COR-L47 (cell line): ENCODE measurements at places on chromosomes 12 and 14.

- no peak for DNase-seq
Observed at GRCh38 chr12:95805864-95806671, 15.5 kb upstream of the NTN4 start.

DNA sequence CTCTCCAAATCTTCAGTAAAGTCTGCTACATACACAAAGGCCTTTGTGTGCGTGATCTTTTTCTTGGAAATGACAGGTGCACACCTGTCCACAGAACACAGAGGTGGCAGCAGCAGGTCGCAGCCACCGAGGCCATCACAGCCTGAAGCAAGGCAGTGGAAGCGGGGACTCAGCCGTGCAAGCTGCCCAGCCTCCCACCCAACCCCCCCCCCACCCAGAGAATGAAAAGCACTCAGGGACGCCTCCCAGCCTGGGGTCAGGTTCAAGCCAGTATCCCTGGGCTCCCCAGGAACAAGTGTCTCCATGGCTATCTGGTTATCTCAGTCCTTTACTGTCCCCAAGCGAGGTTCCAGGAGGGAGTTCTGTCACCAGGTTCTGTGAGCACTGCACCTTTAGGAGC lies 31.2 kb upstream of the TSPAN9 start:
- no peak for DNase-seq

- peak; percentile 70 for DNase-seq
Observed at GRCh38 chr14:75198291-75198933, 22.0 kb upstream of the TMED10 start.

DNA sequence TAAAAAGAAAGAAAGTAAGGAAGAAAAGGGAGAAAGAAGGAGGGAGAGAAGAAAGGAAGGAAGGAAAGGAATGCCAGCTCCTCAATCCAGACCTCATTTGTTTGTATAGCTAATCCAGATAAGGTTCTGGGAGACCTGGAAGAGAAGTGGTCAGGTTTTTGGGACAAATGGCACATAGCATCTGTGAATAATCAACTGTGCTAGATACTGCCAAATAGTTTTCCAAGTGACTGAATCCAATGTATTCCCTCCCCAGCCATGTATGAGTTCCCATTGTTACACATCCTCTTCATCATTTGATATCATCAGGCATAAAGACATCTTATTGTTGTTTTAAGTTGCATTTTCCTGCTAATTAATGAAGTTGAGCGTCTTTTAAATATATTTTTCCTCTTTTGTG lies 18.6 kb upstream of the PTGR2 start:
- no peak for DNase-seq

DNA sequence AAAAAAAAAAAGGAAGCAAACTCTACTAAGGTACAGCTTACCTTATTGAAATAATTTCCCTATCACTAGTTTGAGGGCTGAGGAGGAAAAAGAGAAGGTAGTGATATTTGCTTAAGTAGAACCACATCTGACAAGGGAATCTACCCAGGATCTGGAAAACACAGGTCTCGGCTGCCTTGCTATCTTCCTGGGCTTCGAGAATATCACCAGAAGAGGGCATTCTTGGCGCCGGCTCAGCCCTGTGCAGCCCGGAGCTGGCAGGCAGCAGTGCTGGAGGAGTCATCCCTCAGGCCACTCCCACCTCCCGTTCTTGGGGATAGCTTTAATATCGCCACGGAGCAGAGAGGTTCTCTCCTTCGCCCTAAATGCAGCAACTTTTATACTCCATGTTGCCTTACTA lies 1181.2 kb downstream of the VRK1 start:
- DNase-seq: peak; percentile 93

- DNase-seq: no peak
Observed at GRCh38 chr12:11524446-11524845, 125.0 kb upstream of the ETV6 start.

- no peak for DNase-seq
Observed at GRCh38 chr12:67594888-67595287, 53.7 kb upstream of the DYRK2 start.

DNA sequence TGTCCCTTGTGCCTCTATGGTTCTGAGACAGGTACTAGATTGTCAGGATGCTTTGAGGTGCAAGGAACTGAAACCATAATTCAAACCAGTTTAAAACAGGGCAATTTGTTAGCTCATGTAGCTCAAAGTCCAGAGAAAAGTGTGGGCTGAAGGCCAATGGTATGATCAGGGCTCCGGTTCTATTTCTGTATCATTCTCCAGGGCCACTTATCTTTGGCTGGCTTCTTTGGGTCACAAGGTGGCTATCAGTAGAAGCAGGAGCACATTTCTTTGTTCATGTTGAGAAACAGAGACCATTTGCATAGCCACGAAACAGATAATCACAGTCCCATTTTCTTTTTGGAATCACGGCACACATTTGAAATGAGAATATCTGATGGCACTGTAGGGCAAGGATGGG lies 294.9 kb downstream of the ETNK1 start:
- DNase-seq: no peak

DNA sequence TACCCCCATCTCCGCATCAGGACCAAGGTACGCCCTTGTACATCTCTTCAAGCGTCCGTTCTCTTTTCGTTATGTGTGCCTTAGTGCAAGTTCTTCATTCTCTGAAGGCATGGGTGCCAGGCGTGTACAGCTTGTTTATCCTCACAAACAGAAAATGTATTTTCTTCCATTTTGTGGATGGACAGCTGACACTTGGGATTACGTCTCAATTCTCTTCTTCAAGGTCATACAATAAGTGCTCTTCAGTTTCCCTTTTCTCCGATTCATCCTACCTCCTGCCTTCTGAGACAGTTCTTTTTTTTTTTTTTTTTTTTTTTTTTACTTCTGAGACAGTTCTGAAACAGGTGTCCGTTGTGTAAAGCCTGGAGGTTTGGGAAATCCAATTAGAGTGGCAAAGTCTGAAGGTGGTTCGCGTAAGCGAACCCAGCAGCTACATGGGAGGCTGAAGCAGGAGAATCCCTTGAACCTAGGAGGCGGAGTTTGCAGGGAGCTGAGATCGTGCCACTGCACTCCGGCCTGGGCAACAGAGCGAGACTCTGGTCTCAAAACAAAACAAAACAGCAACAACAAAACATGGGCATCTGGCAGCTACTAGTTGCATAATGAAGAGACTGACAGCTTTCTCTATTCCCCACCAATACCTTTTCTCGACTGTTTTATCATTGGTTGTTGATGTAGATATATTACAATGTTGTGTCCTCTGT lies 734 bp downstream of the COX6A1 start:
- no peak for DNase-seq

GRCh38 chr12:87930033-87930432 lies 99.2 kb downstream of the C12orf50 start:
- no peak for DNase-seq

DNA sequence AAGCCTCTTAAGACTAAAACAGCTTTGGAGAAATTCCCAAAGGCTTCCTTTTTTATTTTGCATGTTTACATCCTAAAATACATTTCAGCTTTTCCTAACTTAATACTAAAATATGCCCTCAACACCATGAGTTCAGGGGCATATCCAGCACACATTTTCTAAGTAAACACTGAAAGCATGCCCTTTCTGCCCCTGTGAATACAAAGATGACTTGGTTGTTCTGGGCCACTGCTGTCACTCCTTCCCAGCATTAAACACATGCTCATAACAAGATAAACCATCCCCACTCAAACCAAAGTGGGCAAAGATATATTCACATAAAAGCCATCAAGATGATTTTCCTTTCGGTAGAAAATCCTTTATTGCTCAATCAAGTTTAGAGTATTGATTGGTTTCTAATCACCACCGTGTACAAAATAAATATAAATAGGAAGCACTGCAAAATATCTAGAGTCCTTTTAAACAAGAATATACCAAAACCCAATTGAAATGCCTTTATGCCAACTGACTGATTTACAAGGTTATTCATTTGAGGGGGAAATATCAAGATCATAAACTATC lies 1.9 kb downstream of the CCNB1IP1 start:
- DNase-seq: no peak

DNA sequence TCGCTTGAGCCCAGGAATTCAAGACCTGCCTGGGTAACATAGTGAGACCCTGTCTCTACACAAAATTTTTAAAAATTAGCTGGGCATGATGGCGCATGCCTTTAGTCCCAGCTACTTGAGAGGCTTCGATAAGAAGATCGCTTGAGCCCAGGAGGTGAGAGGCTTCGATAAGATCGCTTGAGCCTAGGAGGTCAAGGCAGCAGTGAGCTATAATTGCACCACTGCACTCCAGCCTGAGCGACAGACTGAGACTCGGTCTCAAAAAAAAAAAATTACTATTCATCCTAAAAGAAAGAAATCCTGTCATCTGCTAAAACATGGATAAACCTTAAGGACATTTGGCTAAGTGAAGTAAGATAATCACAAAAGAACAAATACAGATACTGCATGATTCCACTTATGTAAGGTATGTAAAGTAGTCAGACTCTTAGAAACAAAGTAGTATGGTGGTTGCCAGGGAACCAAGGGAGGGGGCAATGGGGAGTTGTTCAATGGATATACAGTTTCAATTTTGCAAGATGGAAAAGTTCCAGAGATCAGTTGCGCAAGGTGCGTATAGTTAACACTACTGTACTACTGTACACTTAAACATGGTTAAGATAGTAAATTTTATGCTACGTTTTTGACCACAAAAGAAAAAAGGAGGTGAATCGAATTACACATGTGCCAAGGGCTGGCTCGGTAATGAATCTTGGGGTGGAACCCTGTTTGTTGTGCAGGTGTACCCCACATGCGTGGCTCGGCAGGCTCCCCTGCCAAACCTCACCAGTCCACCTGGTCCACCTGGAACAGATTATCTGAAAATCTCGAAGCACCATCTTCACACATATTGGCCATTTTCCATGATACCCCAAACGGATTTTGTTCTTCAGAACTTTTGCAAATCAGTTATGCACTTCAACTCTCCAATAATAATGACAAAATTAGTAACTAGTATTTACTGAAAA lies 18.3 kb upstream of the ATP2A2 start:
- no peak for DNase-seq

GRCh38 chr12:59070322-59070933 lies 150.1 kb upstream of the LRIG3 start:
- peak; percentile 28 for DNase-seq

DNA sequence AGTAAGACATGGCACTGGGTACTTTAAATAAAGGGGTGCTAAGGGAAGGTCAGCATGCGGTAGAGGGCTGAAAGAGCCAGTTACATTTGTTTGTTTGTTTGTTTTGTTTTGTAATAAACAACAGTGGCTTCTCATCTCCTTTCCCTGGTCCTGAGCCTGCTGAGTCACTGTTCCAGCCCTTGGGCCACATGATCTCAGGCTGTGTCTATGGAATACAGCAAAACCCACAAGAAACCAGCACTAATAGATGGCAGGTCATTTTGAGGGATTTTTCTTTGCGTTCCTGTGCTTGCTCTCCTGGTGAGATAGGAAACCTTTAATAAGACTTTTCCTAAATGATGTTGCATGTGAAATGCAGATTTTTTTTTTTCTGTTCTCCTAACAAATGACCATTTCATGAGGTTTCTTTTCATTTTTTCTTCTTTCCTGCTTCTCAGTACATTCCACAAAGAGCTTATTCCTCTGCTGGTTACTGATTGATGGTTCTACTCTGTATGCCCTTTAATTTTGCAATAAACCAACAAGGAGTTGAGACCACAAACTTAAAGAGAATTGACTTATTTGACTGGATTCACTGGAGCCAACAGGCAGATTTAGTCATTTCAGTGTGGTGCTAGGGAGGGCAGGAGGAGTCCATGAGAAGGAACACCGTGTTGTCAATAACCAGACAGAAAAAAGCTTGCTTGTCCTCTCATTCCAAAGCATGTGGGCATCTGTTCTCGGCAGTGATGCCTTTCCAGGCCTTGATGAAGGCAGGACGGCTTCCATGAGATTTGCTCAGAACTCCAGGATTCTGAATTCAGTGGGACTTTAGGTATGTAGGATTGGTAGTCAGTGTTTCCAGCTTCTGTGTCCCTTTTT lies 459.2 kb downstream of the RAD51B start:
- no peak for DNase-seq

- no peak for DNase-seq
Observed at GRCh38 chr12:48221645-48222044, 18.6 kb upstream of the OR10AD1 start.

- no peak for DNase-seq
Observed at GRCh38 chr12:62654326-62655241, 188.0 kb downstream of the MON2 start.

DNA sequence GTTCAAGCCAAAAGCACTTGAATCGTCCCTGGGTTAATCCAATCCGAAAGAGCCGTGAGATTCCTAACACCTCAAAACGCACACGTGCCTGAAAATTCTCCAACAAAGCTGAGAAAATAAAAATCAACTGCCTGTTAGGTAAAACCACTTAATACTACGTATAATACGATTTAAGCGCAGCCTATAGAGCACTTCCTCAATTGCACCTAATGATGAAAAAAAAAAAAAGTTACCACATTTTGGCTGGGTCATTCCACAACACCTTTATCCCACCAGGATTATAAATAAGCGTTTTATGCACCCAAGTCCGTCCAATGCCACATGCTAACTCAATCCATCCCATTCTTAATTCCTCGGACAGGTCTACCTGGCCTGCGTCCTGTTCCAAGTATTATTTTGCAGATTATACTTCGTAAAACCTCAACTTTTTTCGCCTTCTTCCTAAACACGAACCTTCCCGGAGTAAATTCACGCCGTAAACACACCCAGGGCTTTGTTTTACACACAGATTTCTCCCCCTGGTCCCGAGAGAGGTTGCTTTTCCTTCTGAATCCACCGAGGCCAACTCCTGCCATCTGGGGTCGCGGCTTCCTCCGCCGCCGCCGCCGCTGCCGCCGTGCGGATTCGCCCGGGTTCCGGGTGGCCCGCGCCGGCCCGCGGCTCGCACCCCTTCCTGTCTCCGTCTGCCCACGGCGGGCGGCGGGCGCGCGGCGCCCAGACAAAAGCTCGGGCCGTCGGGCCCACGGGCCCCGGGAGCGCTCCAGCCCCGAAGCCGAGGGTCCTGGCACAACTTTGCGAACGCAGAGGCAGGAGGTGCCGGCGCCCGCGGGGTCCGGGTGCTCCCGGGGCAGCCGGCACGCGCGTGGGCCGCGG lies 66.2 kb downstream of the RNF34 start:
- no peak for DNase-seq

- DNase-seq: no peak
Observed at GRCh38 chr12:5070090-5070489, 26.4 kb downstream of the KCNA5 start.

- no peak for DNase-seq
Observed at GRCh38 chr12:53828598-53828997, 76.8 kb upstream of the CISTR start.

DNA sequence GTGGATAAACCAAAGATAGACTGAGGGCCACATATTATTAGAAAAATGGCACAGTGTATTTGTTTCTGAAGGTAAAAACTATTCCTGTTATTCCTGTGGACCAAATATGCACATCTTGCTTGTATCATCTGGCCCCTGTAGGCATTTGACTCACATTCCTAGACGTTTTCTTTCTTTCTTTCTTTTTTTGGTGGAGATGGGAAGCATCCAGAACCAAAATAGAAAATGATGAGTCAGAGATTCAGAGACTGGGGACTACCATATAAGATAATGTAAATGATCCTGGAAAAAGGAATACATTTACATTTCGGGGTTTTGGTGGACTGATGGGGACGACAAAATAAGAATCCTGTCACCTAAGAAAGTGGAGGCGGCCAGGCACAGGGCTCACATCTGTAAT lies 24.2 kb downstream of the TRIM9 start:
- DNase-seq: no peak

GRCh38 chr12:45509187-45509586 lies 220.3 kb upstream of the ARID2 start:
- no peak for DNase-seq
